NCI-H2107 (cell line): ENCODE measurements at places on chromosomes 6 and 20.

DNA sequence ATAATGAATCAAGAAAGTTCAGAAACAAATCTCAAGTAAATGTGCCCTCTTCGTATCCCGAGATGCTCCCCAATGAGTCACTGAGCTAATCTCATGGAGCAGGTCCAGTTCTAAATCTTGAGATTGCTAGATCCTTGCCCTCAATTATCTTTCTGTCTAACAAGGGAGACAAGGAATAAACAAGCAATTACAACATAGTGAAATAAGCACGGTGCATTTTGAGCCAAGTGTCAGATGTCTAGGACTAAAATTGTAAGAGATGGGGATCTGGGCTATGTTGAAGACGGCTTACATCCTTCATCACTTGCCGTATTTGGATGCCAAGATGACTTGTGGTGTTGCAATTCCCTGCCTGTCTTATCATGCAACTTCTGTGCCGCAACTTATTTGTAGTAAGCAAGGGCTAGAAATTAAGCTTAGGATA lies 56.5 kb upstream of the ADGRF1 start:
- DNase-seq: no peak

GRCh38 chr6:63649847-63650265 lies 14.3 kb downstream of the PHF3 start:
- no peak for DNase-seq

DNA sequence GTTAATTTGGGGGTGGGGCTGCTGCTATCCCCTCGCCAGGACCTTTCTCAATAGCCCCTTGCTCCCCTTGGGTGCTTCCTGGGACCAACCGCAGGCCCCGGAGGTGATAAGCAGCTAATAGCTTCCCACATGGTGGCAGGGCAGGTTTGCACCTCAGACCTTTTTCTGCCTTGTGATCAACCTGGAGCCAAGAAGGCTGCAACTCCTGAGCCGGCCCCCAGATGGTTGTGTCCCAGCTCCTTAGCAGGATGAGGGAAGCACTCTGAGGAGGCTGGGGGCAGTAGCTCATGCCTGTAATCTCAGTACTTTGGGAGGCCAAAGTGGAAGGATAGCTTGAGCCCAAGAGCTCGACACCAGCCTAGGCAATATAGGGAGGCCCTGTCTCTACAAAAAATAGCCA lies 85.5 kb downstream of the BMP7 start:
- DNase-seq: no peak

DNA sequence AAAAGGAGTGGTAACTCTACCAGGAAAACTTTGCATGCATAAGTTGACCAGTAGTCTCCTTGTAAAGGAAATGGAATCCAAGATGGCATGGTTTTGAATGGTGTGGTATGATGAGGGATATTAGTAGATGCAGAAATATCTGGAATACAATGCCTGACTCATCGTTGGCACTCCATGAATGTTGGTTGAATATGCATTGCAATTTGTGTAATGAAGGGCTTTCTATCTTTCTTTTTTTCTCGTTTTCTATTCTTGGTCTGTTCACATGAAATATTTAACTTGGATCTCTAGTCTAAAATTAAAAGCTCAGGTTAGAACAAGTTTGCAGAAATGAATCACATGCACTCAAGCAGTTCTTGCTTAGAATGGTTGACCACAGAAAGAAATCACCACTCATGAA lies 277.3 kb upstream of the PRND start:
- DNase-seq: no peak

- no peak for DNase-seq
Measured at GRCh38 chr6:54614499-54615195, 231.9 kb upstream of the FAM83B start.

DNA sequence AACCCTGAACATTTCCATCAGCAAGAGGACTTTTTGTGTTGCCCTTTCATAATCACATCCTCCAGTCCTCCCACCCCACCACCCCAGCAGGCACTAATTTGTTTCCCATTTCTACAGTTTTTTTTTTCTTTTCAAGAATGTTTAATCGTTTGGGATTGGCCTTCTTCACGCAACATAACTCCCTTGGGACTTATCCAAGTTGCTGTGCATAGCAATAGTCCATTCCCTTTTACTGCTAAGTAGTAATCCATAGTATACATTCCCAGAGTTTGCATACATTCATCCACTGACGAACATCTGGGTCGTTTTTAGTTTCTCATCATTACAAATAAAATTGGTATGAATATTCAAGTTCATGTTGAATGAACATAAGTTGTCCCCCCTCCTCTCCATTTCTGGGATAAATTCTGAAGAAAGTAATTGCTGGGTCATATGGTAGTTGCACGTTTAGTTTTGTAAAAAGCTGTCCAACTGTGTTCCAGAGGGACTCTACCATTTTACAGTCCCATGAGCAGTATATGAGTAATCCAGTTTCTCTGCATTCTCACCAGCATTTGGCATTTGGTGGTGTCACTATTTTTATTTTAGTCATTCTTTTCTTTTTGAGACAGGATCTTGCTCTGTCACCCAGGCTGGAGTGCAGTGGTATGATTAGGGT lies 90.8 kb downstream of the DOK5 start:
- DNase-seq: no peak

DNA sequence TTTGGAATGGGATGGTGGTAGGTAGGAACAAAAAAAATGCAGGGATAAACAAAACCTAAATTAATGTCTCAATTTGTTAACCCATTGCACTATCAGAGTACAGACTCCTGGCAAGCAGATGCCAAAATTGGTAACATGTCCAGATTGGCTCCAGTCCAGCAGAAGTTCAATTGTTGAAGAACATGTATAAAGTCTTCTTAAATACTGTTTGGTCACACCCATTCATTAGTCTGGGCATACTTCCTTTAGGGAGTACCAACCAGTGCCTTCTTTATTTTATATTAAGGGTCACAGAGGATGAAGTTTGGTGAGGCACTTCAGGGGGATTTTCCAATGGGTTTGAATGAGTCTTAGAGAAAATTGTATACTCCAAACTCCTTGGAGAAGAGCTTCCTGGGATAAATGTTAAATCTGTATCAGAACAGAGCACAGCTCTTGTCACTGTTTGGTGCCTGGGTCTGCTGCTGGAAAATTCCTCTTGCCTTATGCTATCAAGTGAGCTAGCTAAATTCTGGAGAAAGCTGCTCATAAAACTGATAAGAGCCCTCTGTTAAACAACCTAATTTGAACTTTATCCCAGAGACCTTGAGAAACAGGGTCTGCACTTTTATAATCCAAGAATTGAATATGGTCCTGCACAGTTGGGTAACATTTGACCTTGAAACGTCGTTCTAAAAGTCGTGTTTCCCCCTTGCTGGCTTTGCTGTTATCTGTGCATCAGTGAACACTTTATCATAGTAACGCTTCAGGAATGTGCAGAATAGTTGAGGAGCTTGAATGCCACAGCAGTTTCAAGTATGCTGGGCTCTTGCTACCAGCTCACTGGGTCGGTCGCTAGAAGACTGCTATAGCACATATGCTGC lies 334.1 kb upstream of the CITED2 start:
- DNase-seq: no peak

DNA sequence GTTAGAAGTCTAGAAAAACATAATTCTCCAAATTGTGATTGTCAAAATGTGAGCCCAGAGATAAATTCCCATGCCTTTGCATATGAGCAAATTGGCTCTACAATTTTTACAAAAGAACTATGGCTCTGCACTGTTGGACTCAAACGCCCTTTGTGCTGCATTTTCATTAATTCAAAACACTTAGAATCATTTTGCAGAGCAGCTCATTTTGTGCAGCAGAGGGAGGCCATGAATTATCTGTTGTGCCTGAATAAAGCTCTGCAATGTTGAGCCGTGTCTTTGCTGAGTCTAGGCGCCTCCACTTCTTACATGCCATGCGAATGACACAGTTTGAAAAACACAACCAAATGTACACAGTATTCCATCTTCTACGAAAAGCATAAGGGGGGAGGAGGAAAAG lies 230.2 kb downstream of the PRKN start:
- DNase-seq: no peak

GRCh38 chr6:30844118-30844535 lies 40.2 kb upstream of the DDR1 start:
- no peak for DNase-seq

- no peak for DNase-seq
Measured at GRCh38 chr20:21518292-21518991, 4.6 kb upstream of the NKX2-2 start.

DNA sequence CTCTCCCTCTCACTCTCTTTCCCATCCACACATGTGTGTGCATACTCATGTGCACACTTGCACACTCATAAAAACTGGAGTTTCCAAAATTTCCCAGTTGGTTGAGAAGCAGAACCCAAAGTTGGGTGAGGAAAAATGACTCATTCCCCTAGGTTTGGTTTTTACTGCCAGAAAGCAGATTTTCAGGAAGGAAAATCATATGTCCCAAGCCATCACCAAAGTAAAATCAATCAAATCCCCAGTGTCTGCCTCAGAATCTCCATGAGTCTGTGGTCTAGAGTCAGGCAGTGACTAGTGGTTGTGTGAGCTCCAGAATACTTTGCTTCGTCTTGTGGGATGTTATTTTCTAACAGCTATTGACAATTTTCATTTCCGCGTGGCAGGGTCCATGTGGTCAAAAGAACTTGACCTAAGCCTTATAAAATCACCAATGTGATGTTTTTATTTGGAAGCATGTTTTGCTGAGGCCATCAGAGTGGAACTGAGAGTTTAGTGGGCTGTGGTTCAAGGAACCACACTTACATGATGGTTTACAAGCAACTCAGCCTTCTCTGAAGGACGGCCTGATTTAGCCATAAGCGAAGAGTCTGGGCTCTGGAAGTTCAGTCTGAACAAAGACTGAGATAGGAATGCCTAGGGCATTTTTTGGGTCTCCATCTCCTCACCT lies 81.9 kb upstream of the CCN6 start:
- DNase-seq: no peak

DNA sequence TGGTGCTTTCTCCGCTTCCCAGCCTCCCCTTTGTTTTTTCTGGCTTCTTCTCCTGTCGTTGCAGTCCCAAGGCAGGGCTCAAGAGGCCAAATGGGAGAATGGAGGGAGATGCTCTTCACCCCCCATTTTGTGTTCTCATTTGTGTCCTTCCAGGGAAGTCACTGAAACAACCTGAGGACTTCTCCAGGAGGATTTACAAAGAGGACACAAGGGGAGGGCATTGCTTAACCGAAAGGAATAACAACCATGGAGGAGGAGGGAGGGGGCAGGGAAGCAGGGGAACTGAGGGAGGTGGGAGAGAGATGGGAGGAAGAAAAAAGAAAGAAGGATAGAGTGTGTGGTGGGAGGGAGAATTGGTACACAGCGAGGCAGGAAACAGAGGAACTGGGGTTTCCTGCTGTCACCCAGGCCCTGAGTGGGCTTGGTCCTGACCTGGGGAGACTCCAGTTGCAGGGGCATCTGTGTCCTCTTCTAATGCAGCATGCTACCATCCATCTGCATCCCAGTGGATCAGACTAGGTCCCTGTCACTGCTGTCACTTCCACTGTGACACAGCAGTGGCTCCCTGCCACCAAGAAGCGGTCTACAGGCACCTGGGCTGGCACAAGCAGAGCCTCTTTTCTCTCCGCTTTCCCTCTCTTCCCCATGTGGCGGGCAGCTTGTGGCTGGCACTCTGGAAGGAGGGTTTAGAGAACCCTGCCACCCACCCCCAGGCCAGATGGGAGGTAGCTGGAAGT lies 17.1 kb upstream of the MLN start:
- DNase-seq: no peak

DNA sequence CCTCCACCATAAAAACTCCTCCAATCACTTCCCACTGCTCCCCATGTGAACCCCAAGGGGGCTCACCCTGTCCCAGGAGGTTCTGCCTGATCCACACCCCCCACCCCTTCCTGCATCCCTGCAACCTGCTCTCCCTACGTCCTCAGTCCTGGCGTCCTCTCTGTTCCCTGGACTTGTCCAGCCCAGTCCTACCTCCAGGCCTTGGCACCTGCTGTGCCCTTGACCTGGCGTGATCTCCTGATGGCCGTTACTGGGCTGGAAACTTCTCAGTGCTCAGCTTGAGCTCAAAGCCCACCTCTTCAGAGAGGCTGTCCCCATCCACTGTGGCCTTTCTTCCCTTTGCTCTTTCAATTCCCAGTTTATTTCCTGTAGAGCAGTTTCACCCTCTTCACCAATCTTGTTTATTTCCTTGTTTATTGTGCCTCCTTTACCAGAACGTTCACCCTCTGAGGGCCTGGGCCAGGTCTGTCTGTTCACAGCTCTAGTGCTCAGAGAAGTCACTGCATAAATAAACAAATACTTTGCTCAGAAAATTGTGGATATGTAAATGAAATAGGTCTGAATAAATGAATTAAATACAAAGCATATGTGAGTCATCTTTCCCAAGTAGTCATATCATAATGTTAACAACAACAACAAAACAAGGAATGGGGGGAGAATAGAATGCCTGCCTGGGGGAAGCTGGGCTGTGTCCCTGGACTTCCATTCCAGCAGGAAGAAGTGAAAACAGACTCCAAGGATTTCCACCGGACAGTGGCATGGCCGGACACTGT lies 175.7 kb upstream of the SULF2 start:
- DNase-seq: no peak

- no peak for DNase-seq
Measured at GRCh38 chr6:109925075-109925474, 53.0 kb upstream of the GPR6 start.

- no peak for DNase-seq
Measured at GRCh38 chr20:50111829-50112495, 988 bp downstream of the UBE2V1 start.

- DNase-seq: no peak
Measured at GRCh38 chr6:81895511-81896185, 143.2 kb upstream of the TENT5A start.

- DNase-seq: no peak
Measured at GRCh38 chr6:20680697-20681165, 146.5 kb downstream of the CDKAL1 start.

GRCh38 chr20:44204156-44204831 lies 6.3 kb downstream of the OSER1 start:
- DNase-seq: no peak

GRCh38 chr6:80363501-80364122 lies 257.1 kb downstream of the BCKDHB start:
- no peak for DNase-seq

GRCh38 chr6:146770965-146771735 lies 172.4 kb downstream of the ADGB start:
- no peak for DNase-seq

- no peak for DNase-seq
Measured at GRCh38 chr6:126949786-126950185, 168.7 kb upstream of the RSPO3 start.

DNA sequence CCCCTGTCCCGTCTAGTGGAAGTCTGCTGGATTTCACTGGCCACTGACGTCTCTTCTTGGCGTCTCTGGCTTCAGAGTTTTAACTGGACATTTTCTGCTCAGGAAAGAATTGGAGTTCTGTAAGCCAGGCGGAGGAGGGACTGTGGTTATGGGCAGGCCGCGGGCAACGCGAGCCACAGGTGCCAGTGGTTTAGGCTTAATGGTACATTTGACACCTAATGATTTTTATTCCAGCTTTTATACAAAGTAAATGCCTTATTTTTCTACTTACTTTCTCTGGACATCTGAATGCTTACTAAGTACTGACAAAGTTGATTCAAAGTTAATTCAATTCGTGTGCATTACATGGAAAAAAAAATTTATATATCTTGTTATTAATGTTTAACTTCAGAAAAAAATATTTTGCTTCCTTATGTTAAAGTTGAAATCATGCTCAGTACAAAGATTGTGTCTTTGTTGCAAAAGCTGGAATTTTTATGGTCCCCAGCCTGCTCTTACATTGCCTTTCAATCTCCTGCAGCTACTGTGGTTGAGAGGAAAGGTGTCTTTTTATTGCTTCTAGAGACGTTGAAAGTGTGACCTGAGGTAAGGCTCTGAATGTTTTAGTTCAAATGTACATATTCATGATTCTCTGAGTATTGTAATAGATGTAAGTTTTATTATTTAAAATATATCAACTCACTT lies 231.0 kb downstream of the SMOC2 start:
- DNase-seq: no peak
